Fibroblast of skin of left quadriceps (primary cell): ENCODE measurements at places on chromosomes 2 and 18.

DNA sequence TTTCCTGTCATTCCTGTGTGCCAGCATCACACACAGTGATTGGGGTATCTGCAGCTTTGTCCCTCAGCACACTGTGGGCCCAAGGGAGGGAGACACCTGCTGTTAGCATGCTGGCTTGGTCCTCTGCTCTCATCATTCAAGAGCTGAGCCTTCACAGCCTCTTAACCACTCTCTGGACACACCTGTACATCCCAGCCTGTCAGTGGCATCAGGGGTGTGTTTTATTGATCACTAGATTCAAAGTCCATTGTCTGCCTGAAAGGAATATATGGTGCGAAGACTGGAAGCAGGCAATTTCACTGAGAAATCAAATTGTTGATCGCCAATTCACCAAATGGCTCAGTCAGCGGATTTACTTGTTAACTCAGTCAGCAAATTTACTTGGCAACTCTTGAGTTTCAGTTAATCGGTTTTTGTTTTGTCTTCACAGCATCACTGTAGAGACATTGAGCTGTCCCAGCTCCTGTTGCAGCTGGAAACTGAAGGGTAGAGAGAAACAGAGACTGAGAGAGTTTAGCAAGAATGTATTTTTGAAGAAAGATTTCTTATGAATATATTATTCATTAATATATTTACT is 56.3 kb upstream of the TMEM200C start:
- no peak for DNase-seq

DNA sequence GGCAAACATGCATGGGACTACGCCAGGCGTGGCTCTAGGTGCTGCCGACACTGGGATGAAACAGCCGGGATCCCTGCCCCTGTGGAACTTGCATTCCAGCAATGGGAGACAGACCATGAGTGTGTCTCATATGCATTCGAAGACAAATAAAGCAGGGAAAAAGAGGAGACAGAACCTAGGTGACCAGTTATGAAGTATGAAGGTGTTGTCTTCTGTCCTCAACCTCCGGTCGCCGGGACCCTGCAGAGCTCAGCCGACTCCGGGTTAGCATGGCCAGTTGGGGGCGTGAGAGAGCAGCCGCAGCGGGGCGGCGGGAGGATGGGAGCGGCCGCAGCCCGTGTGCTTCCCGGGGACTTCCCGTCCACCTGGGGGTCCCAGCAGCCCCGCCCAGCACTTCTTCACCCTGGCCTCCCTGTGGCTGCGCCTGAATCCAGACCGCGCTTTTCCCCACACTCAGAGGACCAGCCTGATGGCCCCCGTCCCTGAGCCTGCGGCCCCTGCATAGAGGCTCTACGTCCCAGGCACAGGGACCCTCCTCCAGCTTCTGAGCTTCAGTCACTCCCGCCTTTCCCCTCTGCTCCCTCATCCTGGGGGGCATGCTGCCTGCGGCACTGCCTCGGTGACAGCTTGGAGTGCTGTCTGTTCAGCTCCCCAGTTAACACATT is 11.4 kb downstream of the ID2 start:
- no peak for DNase-seq

DNA sequence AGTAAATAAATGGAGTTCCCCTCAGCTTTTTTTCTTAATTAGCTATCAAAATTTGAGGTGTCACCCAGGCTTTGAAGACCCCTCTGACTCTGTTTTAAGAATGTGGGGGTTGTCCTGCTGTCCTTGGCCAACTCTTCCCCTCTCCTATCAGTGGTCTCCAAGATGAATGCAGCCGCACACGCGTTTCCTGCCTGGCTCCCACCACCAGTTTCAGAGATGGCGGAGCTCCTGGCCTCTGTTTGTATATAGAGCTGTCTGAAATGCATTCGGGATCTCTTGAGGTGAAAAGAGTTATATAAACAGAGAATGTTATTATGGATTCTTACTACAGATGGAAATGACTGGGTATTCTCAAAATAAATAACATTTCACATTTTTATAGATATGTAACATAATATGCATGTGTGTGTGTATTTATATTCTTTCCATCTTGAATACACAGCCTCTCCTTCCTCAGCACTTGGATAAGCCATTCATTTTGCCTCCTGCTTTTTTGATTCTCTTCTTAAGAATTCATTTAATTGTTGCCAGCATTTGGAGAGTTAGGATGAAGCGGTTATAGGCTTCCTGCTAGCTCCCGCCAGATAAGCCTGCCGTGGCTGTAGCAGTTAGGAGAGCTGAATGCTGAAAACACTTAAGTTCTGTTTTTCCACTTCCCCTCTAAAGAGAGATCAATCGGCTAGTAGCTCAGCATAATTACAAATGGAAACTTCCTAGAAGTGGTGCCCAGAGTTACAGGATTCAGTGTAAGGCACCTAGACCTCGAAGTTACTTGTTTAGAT is 659.3 kb upstream of the FANCL start:
- no peak for DNase-seq

DNA sequence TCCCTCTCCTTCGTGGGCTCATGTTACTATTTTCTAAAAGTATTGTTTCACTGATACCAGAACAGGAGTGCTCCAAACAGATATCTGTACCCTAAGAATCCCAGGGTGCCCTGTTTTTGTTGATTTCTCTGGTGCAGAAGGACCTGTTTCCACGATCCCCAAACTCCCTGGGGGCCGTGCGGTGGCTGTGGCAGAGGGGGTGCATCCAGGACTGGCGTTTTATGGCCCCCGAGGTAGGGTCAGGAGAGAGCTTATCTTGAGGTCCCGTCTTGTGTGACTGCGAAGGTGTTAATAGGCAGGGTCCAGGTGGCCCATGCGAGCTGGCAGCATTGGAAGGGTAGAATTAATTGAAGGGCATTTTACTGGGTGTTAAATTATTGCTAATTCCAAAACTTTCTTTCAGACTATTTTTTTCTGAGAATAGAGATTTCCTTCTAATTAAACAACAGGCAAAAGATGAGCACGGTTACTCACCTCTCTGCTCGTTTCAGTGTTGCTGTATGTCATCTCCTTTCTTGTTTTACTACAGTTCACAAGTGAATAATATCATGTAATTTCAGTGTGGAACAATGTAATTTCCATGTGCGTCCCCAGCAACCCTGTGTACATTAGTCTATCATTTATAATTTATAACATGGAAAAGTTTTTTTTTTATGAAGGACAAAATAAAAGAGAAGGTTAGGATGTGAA is 8.2 kb downstream of the TWIST2 start:
- DNase-seq = no peak

- DNase-seq = no peak
Observed at GRCh38 chr2:8671176-8671575, 10.7 kb upstream of the ID2 start.

DNA sequence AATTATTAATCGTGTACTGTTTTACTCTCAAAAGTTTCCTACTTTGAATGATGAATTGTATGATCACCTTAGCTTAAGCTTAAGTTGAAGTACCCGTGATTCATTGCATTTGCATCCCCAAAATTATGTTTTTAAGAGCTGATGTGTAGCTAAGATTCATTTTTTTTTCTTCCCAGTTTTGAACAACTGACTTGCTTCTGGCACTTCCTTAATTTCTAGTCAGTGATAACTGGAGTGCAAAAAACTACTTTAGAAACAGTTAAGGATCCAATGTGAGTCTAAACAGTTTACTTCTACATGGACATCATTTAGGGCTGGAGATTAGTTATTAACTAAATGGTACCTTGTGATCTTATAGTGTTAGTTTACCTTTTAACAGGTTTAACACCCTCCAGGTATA is 124.0 kb upstream of the CAVIN2 start:
- DNase-seq = no peak

DNA sequence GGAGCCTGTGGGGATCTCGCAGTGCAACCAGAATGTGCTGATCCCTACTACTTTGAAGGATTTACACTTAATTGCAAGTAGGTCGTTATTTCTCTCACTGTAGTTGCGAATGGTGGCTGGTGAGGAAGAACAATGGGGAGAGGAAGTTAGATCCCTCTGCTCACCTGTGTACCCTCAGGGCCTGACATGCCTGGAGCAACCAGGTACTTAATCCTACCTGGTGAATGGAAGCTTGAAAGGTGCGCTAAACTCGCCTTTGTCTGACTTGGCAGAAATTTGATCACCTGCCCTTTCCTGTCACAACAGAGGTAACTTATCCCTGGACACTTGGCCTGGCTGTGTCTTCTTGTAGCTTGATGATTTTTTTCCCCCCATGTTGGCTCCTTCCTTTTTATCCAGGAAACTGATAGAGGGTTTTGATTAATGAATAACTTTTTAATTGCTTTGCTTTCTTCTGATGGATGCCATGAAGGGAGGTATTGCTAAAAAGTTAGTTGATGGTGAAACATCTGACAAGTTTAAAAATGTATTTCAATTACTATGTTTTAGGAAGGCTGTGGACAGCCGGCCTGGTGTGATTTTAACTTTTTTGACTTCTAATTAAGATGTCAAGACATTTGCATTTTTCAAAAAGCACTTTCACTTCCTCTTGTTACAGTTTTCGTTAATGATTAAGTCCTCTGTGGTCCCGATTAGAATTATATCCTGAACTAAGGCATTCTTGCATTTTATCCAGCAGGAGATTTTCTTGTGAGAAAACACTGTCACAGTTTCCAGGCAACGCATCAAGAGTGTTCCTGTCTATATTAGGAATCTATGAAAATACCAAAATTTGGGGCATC is 9.2 kb downstream of the SGPP2 start:
- no peak for DNase-seq

GRCh38 chr18:61019338-61020301 is 313.6 kb upstream of the CDH20 start:
- no peak for DNase-seq

- no peak for DNase-seq
Observed at GRCh38 chr2:182559623-182560022, 132.8 kb upstream of the PDE1A start.

DNA sequence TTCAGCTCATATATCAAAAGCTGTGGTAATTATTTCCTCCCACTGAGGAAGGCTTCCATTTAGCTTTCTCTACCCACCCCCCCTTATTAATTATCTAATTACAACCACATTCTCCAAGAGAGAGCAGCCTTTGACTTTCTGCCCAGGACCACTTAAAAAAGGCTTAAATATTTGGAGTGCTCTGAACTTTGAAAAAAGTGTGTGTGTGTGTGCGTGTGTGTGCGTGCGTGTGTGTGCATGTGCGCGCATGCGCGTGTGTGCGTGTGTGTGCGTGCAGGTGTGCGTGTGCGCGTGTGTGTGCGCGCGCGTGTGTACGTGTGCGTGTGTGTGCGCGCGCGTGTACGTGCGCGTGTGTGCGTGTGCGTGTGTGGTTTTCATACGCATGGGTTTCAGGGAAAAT is 57.8 kb downstream of the TWIST2 start:
- peak; percentile 49 for DNase-seq

DNA sequence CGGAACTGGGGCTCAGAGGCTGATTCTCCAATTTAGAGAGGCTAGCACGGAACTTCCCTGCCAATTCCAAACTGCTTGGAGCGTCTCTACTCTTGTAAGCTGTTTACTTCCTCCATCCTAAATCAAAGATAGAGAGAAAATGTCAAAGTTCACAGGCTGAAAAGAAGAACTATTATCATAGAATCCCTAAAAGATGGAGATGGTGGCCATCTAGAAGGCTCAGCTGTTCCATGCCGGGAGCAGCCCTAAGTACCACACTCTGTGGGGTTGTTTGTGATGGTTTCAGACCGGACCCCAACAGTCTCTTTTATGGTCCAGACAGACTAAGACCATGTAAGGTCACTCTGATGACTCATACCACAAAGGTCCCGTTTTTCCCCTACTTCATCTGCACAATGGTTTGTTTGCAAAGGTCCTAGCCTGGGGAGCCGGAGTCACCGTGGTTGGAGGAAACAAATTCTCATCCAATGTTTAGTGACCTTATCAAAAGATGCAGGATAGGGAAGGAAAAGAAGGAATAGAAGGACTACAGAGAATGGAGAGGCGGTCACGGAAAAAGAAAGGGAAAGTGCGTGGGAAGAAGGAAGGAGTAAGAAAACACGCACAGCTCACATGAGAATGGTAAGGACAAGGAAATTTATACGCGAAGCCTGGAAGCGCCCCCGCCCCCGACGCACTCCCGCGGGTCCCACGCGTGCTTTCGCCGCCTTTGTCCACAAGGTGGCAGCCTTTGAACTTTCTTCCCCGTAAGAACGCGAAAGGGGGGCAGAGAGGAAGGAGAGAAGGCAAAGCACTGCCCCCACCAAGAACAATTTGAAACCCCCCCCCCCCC is 453 bp upstream of the ANTXR1 start:
- peak; percentile 49 for DNase-seq

GRCh38 chr2:239499726-239500573 is 99.1 kb upstream of the HDAC4 start:
- no peak for DNase-seq

GRCh38 chr2:127193967-127194280 is 26.2 kb downstream of the CYP27C1 start:
- peak; percentile 81 for DNase-seq

DNA sequence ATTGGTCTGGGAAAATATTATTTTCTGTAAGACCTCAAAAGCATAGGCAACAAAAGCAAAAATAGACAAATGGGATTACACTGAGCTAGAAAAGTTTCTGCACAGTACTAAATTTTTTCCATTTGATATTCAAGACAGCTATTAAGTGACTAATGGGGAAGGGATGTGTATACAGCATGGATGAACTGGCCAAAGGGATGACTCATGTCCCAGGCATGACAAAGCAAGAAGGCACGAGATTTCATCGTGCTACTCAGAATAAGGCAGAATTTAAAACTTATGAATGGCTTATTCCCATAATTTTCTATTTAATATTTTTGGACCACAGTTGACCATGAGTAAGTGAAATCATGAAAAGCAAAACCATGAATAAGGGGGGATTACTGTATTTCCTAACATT is 1250.1 kb upstream of the GYPC start:
- DNase-seq = peak; percentile 87

DNA sequence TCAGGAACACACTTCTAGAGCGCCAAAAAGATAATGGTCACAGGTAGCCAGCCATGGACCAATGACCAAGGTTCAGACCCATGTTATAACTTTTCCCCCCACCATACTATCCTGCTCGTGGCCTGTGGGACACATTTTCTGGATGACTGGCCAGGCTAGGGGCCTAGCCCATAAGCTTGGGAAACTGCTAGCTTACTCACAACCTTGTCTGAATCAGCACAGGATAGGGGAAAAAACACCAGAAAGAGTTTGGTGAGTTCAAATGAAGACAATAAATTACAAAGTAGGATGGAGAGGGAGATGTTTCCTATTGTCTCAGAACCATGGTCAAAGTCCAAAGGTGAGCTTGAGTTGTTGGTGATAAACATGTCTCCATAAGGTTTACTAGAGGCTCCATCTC is 156.3 kb upstream of the CCDC68 start:
- DNase-seq = no peak

- no peak for DNase-seq
Observed at GRCh38 chr2:174785481-174785880, 21.2 kb upstream of the CHRNA1 start.

DNA sequence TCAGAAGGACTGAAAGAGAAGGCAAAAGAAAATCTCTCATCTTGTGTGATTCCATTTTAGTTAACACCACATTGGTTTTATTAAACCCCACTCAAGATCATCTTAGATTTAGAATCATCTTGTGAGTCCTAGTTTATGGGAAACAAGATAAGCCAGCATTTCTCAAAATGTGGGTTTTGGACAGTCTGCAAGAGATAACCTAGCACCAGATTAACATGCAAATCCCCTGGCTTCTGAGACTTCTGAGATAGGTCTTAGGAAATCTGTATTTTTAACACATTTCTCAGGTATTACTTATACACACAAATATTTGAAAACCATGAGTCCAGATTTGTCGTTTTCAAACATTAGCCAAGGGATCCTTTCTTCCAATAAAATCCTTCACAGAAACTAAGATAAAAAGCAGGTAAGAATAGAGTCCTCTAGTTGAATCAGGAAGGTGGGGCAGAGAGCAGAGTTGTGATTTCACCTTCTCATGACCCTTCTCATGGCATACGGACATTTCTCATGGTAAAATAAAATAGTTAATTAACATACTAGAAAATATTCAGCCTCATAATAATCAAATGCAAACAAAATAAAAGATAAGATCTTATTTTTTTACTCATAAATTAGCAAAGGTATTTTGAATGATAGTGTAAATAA is 287.2 kb upstream of the FN1 start:
- no peak for DNase-seq
